ENCODE measurements at places on chromosomes 2 and 18.

DNA sequence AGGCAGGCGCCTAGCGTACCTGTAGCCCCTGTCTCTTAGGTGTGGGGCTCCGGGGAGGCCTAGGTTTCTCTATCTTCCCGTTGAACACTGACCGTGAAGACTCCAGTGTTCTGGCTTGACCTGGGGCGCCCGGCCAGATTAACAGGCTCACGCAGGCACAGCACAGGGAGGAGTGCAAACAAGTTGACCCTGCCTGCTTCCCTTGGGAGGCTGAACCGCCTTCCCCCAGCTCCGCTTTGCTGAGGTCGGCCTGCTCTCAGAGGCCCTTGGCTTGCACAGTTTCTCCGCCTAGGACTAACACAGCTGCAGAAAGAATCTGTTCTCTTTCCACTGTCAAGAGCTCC lies 567 bp downstream of the PCYOX1 start:
- no peak for DNase-seq

DNA sequence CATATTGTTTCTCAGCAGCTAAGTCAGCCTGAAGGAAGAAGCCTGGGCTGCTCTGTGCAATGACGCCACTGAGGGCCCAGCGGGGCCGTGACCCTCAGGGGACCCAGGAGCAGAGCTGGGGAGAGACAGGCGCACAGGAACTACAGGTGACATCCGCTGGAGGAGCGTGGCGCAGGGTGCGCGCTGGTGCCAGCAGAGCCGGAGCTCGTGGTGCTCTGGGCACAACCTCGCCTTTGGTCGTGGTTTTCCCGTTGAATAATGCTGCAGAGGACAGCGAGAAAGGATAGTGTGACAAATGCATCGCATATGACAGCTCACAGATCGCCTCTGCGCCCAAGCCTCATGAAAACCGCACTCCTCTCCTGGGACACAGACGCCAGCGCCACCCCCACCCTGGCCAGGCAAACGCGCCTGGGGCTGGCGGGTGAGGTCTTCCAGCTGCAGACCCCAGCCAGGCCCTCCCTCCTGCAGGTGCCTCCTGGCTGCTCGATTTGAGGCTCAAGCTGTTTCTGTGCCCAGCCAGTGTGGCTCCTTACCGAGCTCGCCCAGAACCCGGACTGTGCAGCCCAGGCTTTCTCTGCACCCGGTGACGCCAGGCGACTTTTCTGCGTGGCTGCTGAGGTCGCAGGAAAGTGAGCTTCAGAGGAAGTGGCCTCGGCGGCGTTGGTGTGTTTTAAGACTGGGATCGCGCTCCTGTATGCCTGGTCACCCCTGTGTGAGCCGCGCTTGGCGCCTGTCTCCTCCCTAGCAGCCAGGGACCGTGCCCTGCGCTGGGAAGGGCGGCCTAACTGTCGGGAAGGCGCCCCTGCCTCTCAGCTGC lies 583.1 kb upstream of the HS6ST1 start:
- DNase-seq, result no peak

DNA sequence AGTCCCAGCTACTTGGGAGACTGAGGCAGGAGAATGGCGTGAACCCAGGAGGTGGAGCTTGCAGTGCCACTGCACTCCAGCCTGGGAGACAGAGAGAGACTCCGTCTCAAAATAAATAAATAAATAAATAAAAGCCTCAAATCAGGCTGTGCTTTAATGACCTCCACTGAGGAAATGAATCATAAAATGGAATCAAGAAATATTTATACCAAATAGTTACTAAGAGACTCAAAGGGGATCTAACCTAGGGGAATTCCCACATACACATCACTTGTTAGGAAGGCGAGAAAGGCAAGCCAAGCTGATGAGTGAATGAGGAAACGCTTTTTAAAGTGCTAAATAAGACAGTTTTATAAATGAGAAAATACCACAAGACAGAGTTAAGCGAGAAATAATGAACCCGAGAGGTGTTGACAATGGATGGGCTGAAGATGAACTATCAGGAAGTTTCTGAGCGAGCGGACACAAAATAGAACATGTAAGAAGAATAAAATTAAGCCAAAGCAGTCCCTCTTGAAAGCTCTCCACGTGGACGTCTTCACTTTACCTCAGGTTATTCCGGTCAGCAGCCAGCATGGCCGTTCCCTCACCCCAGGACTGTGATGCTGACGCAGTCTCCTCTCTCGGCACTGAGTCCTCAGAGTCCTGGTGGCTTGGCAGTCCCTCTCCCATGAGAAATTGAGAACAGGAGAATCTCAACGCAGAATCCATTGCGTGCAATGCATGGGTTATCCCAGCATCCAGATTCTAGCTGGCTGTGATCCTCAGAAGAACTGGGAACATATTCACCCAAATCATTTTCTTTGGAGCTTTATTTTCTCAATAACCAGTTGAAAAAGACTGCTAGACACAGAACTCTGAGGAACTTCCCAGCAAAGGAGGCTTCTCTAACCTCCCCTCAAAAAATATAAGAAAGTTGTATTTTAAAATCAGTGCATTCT lies 22.3 kb downstream of the PXDN start:
- DNase-seq, result no peak

GRCh38 chr2:218077464-218078216 lies 8.6 kb downstream of the RUFY4 start:
- no peak for DNase-seq

DNA sequence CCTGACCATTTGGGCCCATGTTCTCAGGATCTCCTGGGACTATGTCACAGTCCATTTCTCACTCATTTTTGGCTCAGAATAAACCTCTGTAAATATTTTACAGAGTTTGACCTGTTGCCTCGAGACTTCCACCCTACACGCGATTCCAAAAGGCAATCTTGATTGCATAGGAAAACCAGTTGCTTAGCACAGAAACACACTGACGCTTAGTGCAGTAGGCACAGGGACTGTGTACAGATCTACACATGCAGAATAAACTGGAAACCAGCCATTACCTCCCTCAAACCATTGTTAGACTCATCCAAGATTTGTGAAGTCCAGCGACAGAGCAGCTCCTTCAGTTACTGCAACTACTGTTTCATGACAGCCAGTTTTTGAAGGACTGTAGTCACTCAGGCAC lies 73.0 kb downstream of the NCKAP5 start:
- DNase-seq, result no peak

DNA sequence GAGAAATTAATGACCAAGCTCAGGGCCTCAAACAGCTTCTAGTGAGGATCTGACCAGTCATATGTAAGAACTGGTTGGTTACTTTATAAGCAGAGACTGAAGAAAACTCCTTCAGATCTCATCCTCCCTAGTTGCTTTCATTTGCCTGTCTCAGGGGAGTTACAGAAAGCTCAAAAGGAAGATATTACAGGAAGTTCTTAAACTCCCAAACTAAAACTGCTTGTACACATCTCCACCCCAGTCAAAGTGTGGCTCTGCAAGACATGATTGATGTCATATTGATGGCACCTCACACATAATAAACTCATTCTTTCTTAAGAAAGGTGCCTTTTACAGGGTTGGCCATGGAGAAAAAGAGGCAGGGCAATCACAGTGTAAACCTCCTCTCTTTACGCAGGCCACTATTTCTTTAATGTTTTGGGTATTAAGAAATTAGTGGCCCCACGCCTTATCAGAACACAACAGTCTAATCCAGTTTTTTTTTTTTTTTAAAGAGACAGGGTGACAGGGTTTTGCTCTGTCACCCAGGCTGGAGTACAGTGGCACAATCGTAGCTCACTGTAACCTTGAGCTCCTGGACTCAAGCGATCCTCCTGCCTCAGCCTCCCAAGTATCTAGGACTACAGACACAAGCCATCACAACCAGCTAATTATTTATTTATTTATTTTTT lies 62.6 kb upstream of the STK17B start:
- no peak for DNase-seq

- DNase-seq, result no peak
Measured at GRCh38 chr2:64212346-64212745, 68.1 kb upstream of the PELI1 start.

- DNase-seq, result no peak
Measured at GRCh38 chr18:55582325-55582724, 5.7 kb downstream of the TCF4 start.

DNA sequence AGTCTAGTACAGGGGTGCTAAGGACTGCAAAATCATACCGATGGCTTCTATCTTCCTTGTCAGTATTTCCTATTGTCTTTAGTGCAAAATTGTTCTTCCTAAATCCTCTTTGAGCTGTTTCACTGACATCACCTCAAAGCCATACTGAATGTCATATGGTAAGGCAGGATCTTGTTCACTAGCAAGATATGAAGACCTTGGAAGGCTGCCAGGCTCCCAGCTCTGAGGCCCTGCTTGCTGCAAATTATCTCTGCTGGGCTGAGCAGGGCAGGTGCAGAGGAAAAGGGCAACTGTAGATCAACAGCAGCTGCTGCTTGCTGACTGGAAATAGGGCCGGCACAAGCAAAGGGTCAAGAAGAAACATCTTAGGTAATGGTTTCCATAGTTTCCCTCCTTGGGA lies 58.2 kb downstream of the PMAIP1 start:
- no peak for DNase-seq

GRCh38 chr2:178530131-178530530 lies 49.9 kb downstream of the PLEKHA3 start:
- DNase-seq, result no peak

DNA sequence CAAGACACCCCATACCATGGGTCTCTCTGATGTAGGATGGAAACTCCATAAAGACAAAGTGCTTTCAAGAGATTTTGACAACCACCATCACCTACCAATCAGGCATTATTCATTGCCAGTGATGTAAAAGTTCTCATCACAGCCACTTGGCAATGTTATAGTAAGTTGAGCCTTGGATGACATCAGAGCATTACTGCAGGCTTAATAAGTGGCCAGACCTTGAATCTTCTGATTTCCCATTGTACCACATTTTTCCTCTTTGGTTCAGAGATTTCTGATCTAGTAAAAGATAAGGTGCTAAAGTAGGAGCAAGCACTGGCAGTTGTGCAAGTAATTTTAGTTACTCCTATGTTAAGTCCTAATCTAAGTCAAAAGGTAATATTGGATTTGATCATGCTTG lies 36.5 kb downstream of the OSR1 start:
- DNase-seq, result no peak

DNA sequence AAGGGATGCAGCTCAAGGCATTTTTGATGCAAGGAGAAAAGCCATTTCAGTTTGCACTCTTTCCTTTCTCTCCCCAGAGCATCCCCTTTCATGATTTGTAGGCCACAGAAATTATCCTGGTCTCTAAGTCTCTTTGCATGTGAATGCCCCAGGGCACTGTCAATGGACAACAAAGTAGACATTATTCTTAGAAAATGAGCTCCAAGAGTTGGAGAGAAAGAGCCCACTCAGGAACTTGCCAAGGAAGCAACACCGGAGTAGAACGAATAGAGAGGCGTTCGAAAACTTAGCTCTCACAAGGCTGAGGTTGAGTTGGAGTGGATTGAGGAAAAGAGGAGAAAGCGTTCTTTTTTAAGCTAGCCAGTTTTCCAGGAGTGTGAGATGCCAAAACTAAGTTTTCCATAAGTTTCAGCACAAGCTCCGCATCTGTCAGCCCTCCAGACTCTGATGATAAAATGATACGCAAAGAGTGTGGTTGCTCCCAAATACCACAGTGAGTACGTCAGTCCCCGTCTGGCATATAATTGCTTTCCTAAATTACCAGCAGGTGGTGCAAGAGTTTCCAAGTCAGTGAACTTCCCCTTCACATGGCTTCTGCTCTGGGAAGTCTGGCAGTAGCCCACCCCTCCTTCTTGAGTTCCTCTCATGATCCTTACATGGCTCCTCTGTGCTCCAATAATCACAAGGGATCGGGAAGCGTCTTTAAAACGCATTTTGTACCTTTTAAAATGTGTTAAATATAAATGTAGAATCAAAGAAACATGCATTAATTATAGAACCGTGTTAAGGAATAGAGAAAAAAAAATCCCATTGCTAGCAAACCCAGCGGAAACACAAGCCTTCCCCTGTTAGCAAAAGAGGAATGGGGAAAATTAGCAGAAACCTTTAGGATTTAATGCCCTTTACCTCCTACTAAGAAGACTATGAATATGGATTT lies 1060.6 kb upstream of the FANCL start:
- DNase-seq, result peak; percentile 6

DNA sequence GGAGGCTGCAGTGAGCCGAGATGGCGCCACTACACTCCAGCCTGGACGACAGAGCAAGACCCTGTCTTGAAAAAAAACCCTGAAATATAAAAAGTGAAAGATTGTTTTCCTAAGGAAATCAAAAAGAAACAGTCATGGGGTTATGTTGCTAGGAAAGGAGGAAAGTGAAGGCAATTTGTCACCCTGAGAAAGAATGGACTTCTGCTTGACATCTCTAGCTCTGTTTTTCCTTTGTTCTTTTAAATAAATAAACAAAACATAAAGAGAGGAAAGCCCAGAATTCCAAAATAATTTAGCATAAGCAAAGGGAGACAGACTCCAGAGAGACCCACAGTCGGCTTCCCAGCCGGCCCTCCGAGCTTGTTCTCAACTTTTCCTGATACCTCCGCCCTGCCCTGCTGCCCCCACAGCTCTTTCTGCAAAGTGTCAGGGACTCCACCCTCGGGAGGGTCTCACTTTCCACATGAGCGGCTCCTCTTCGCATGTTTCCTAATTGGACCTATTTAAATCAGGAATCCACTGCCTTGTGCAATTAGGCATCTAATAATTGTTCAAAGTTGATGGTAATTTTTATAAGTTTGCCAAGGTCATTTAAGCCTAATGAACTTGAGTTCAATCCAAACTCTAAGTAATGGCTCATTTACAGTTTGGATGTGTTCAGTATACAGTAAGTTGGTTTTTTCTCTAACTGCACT lies 49.8 kb upstream of the COPS8 start:
- no peak for DNase-seq

DNA sequence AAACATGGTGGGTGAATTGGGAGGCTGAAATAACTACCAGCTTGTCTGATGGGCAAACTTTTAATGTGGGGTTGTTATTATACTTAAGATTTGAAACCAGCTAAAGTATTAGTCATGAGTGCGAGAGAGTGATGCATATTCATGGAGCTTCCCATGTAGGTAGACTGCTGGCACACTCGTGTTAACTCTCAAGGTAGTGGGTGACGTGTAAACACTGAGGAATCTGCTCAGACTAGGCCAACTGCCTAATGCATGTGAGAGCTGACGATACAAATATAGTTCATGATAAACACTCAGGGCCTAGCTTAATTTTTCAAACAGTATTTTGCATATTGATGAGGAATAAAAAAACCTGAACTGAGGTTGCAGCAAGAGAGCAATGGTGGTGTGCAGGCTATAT lies 1165.7 kb upstream of the PIK3C3 start:
- no peak for DNase-seq

- no peak for DNase-seq
Measured at GRCh38 chr2:10594011-10594410, 95.8 kb downstream of the NOL10 start.

GRCh38 chr2:182187130-182187529 lies 201.5 kb downstream of the PPP1R1C start:
- DNase-seq, result no peak

- no peak for DNase-seq
Measured at GRCh38 chr18:7608174-7608550, 41.0 kb downstream of the PTPRM start.

DNA sequence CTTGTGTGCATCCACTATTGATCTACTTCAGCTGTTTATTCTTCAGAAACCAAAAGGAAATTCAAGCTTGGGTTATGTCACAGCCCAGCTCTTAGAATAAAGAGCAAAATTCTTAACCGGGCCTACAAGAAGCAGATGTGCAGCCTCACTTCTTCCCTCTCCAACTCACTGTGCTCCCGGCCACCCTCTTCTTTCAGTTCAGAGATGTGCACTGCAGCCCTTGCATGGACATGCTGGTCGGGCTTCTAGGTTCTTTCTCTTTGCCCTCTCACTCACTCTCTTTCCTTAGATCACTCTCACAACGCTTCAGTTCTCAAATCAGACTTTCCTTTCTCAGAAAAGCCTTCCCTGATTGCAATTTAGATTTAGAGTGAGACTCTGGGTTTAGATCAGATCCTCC lies 104.1 kb downstream of the CHN1 start:
- no peak for DNase-seq

- no peak for DNase-seq
Measured at GRCh38 chr2:79235135-79235534, 75.6 kb upstream of the REG3A start.
